ENCODE measurements at places on chromosomes 7 and 10.
A peak's percentile ranks its signal among the peaks of the same experiment; 100 is the strongest.

DNA sequence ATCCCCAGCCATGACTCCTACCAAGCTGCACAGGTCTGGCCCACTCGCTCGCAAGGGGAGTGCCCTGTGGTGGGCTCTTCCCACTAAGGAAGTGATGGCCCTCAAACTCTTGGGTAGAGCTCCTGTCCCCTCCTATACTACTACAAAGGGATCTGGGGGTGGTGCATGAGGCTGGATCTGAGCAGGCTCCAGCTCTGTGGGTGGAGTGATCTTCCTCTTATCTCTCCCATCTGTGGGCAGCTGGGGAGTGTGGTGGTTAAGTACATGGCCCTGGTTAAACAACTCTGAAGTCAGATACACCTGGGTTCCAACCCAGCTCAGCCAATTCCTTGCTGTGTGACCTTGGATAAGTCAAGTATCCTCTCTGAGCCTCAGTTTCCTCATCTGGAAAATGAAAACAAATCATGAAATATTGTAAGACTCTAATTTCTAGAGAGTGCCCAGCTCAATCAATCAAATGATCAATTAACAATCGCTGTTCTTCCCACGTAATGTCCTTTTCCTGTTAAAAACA lies 17.4 kb downstream of the DDIT4 start:
- no peak for DNase-seq

- DNase-seq, result no peak
Measured at GRCh38 chr7:127865466-127865865, 165.8 kb downstream of the LRRC4 start.

DNA sequence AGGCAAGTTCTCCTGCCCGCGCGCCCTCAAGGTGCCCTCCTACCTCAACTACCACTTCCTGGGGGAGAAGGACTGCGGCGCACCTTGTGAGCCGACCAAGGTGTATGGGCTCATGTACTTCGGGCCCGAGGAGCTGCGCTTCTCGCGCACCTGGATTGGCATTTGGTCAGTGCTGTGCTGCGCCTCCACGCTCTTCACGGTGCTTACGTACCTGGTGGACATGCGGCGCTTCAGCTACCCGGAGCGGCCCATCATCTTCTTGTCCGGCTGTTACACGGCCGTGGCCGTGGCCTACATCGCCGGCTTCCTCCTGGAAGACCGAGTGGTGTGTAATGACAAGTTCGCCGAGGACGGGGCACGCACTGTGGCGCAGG lies 1.4 kb downstream of the FZD1 start:
- DNase-seq, result peak; percentile 18

DNA sequence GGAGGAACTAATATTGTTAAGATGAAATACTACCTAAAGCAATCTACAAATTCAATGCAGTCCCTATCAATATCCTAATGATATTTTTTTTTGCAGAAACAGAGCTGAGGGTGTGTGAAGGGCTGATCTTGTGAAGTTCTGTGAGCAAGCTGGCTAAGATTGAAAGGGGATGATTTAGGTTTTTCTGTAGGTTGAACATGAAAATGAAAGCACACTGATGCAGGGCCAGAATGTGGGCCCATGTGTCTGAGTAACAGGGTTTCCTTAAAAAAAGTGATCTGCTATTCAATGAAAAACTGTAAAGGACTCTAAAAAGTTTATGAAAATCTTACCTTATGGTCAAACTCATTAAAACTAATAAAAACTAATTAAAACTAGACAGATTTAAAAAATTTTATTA lies 47.4 kb downstream of the GRB10 start:
- no peak for DNase-seq

GRCh38 chr10:82176587-82176986 lies 301.6 kb downstream of the NRG3 start:
- no peak for DNase-seq

GRCh38 chr10:19930936-19931893 lies 115.0 kb downstream of the PLXDC2 start:
- DNase-seq, result no peak

GRCh38 chr7:5445981-5446594 lies 22.5 kb upstream of the TNRC18 start:
- DNase-seq, result no peak

GRCh38 chr7:141541375-141541774 lies 9.8 kb upstream of the AGK start:
- no peak for DNase-seq

DNA sequence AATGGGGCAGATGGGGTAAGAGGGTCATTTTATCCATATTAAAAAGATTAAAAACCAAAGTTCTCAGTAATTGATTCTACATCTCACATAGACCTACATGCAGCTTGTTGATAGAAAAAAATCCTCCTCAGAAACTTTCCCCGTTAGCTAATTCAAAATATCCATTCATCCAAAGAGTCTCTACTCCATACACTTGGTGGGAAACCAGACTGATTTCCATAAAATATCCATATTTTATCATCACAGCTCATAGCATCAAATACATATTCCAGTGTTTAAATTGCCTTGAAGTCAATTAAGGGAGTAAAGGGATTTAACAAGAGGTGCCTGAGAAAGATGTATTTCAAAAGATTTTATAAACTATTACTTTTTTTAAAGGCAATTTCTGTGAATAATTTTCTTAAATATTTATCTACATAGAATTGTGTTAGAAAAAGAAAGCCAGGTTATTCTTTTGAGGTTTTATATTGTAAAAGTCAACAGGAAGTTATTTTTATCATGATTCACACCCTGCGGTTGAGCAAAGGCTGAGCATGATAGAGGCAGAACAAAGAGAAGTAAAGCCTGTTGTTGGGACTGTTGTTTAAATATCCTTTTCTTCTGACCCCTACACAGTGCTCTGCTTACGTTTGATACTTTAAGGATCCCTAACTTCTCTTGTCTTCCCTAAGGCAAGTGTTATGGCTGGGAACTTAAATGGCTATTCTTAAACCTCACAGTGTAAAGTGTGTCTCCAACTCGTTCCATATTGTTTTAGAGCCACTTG lies 266.7 kb downstream of the PRKG1 start:
- DNase-seq, result no peak

GRCh38 chr10:91901784-91902677 lies 7.3 kb downstream of the FGFBP3 start:
- DNase-seq, result no peak

DNA sequence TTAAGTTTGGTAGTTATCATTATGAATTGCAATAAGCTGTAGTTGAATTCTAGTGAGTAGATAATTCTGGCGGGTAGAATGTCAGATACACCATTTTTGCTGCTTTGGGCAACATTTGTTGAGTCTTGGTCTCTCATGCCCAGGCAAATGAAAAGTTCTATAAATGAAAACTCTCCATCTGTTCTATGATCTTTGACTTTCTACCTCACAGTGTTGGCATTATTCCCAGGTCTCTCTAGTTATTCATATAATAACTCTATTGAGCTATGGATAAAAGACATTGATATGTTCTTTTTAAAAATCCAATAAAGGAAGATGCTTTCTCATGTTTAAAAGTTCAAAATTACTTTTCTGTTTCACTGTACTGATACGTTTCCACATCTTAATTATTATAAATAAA lies 415.3 kb upstream of the SEMA3D start:
- no peak for DNase-seq

DNA sequence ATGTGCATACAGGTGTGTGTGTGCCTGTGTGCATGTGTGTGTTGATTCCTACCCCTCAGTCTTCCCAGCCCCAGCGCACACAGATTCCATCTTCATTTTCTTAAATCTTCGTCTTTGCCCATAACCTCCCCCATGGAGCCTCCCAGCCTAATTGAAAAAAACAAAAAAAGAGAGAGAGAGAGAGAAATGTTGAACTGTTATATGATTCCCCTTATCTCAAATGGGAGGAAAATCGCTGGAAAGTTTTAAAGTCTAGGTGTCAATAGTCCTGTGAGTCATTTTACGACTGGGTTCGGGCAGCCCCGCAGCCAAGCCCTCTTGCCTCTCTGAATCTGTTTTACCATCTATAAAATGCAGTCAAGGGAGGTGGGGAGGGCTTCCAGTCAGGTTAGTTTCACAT lies 60.9 kb downstream of the SPOCK2 start:
- no peak for DNase-seq

DNA sequence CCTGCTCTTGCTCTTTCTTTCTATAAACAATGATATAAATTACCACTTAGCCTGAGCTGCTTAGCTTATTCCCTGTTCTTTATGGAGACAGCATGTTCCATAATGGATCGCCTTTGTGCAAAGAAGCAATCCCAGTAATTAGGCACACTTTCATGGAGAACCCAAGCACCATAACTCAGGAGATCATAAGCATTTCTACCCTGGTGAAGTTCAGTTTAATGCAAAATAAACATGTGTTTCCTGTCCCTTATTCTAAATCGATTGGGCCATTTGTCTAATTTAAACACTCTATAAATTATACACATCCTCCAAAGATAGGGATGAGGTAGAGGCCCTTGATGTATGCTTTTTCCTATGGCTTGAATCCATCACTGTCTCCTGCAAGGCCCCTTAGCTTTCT lies 75.8 kb upstream of the TMEM72 start:
- no peak for DNase-seq

DNA sequence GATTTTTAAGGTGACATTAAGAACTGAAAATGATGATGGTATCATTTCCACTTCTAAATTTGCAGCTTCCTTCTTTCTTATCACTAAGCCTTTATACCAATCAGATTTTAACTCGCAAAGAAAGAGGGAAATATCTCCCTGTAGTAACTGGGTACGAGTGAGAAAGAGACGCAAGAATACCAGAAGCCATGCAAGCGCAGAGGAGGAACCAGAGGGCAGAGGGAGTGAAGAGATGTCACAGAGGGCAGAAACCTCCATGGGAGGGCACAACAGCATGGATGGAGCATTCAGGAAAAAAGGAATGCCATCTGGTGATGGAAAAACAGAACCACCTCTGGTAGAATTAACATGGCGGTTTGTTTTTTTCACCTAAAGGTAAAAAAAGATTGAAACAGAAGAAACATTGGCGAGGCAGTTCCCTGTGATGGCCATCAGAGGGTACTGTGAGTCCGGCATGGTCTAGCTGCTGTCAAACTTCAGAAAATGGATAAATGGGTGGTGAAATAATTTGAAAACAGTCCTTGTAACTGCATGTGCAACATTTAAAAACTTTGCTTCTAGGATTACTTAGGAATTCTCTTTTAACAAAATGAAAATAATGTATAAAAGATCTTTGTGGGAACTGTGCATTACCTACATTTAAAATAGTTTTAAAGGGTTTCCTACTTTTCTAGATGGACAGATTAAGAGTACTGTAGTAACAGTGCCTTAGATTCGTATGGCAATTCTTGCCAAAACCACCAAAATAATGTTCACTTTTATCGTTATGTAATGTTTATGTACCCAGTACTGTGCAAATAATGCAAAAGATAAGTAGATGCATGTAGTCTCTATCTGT lies 91.8 kb downstream of the ARHGAP12 start:
- peak; percentile 39 for DNase-seq

DNA sequence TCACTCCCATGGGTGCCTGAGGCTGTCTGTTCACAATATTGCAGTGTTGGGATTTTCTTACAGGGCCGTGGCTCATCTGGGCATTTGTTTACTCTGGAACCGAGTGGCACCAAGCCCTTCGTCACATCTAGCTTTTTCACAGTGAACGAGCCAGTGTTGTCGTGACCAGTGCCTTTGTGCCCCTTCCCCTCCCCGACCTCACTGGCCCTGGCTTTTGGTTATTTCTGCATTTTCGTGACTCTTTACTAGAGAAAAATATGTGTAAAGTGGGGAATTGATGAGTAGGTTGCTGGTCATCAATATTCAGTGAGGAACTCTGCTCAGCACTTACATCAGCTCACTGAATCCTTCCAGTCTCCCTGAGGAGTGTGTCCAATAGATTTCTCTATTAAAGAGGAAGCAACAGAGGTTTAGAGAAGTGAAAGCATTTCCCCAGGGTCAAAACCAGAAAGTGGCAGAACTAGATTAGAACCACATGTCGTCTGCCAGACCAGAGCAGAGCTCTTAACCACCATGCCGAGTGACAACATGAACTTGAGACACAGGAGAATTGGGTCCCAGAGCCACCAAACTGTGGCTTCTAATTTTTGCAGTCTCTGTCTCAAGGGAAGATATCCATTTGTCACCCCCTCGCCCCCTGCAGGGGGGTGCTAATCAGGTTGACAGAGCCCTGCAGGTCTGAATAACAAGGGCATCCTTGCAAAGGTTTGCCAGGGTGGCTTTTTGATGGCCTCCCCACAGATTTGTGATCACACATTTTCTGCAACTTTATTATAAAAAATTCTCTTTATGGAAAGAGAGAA lies 125.3 kb downstream of the CHN2 start:
- DNase-seq, result no peak

DNA sequence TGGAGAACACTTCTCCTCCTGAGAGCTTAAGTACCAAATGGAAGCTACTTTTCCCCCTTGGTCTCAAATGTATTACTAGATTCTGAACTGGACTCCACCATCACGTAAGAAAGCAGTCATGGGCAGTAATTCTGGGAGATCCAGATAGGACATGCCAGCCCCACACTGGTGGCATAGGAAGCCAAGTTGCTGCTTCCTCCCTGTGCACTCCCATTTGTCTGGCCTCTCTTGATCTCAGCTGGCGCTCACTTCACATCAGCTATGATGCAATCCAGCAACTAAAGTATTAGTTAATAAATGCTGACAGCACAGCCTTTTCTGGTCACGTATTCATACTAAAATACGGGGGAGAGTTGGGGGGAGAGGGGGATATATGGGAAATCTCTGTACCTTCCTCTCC lies 3.4 kb upstream of the IL6 start:
- no peak for DNase-seq

DNA sequence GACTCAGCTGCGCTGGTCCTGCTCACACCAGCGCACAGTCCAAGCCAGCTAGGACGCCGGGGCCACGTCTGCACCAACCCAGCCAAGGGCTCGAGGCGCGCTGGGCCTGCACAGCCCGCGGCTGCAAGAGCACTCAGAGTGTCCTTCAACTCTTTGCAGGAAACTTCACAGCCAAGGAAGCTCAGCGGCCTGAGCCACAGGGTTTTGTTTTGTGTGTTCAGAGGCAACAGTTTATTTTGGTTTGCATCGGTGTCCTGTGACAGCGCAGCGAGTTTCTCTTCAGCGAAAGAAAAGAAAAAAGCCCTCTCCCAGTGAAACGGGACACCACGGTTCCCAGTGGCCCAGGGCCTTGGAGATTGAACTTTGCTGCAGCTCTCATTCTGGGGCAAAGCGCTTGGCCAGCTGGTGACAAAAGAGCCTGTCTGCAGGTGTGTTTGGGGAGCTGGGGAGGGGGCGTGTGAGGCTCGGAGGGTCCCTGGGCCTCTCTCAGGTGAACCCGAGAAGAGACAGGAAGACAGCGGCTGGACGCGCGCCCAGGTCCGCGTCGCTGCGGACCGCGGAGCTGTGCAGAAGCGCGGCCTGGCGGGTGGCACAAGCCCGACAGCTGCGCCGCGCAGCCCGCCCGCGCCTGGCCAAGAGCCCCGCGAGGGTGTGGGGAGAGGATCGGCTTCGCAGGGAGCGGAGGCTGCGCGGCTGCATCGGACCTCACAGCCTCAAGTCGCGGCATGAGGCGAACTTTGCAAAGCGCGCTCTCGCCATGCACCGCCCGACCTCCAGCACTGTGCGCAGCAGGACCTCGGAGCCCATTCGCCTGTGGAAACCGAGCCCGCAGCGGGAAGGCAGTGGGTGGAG lies 922 bp downstream of the CXCL12 start:
- DNase-seq, result no peak

DNA sequence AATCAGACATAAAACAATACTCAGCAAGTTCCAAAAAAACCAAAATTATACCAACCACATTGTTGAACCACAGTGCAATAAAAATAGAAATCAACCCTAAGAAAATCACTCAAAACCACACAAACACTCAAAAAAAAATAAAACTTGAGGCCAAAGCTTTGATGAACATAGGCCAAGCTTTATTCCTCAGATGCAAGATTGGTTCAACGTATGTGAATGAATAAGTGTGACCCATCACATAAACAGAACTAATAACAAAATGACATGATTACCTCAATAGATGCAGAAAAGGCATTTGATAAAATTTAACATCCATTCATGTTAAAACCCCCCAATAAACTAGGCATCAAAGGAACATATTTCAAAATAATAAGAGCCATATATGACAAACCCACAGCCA lies 506.1 kb upstream of the FZD8 start:
- no peak for DNase-seq

All from WTC11 (cell line).